ENCODE measurements at places on chromosomes 7 and 10. TPM values are rescaled to one million over a fixed set of nuclear protein-coding genes. Genes with fewer than 3 reads are reported as not detected.

GRCh38 chr7:32680259-32681173 lies 185.2 kb downstream of the AVL9 start:
- DNase-seq = no peak

DNA sequence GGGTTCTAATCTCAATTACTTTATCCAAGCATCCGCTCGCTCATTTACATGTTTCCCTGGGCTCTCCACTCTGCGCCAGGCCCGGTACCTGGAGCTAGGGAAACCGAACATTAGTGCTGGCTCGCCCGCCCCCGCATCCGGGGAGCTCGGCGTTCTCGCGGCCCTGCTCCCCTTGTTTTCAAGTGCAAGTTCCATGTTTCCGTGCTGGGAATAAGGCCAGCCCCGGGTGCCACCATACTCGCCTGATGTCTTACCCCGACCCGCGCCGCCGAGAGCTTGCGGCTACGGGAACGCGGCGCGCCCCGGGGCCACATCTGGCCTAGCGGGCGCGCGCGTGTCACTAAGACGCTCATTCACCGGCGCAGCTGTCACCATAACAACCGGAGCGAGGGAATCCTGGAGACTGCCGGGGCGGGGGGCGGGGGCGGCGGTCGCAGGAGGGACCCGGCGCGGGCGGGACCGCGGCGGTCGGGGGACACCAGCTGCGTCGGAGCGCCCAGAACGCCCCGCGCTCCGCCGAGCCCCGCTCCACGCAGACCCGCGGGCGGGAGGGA lies at the start of gene NEURL1:
NEURL1 (plus strand) TSS at position 344 of the 554 bp plus-strand sequence. CDS start 683 bp downstream, outside the sequence.
- no peak for DNase-seq

DNA sequence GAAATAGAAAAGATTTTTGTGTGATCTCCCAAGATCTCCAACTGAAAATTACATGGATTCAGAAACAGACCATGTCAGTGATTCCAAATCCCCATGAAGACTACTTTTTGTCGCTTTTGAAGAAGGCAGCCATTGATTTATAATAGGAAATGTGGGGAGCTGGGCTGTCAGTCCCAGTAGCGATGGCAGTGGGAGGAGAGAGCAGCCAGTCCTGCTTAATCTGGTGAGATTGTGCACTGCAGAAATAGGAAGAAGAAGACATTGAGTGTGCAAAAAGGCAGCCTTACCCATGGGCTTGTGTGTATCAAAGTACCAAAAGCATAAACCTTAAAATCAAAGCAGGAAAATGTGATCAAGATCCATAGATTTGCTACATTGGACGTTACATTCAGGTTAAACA lies 4.8 kb downstream of the ADRB1 start:
- no peak for DNase-seq

GRCh38 chr7:69908454-69908853 lies 310.2 kb downstream of the AUTS2 start:
- no peak for DNase-seq

- no peak for DNase-seq
Measured at GRCh38 chr10:110069502-110069982, 61.8 kb downstream of the ADD3 start.

DNA sequence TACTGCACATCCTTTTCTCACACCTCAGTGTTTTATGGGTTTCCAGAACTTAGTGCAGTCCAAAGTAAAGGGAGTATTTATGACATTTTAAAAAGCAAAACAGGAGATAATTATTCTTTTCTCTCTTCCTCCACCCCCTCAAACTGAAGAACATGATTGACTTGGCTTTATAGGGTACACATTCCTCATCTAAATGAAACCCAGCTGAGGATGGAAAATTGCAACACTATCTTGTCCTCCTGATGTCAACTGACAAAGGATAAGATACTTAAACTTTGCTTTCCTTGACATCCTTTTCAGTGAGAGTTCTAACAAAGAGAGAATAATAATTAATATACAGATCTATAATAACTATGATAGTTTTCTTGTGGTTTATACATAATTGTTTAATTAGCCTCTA lies 299.1 kb downstream of the BBS9 start:
- no peak for DNase-seq

Gene IFIT2
- total RNA-seq = 0.15 TPM

DNA sequence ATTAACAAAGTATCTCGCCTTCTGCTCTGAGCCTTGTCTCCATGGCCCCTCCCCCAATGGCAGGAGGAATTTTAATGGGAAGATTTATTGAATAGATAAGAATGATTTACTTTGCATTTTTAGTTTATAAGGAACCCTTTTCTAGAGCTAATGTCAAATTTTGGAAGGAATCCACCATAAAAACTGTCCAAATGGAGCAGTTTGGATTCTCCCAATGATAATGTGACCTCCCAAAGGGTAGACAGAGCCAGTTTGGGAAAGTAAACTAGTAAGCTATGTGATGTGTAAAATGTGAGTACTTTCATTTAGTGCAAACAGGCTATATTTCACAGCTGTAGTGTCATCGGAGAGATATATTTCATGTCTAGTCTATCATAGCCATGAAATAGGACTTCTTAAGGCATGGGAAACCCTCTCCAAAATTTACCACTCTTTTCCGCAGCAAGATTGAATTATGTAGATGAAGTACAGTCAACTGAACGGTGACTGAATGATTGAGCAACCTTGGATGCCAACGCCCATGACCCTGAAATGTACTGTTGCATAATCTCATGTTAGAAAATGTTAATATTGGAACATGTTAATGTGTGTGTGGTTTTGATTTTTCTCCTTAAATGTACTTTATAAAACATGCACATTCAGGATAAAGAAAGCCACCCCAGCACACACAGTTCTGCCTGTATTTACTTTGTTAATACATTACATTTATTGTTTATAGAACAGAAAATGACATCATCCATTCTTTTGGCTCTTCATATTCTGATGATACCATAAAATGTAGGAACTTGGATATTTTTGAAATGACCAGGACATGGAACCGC lies 140.6 kb downstream of the NRP1 start:
- peak; percentile 45 for DNase-seq

- no peak for DNase-seq
Measured at GRCh38 chr7:81810476-81811155, 40.8 kb upstream of the HGF start.

DNA sequence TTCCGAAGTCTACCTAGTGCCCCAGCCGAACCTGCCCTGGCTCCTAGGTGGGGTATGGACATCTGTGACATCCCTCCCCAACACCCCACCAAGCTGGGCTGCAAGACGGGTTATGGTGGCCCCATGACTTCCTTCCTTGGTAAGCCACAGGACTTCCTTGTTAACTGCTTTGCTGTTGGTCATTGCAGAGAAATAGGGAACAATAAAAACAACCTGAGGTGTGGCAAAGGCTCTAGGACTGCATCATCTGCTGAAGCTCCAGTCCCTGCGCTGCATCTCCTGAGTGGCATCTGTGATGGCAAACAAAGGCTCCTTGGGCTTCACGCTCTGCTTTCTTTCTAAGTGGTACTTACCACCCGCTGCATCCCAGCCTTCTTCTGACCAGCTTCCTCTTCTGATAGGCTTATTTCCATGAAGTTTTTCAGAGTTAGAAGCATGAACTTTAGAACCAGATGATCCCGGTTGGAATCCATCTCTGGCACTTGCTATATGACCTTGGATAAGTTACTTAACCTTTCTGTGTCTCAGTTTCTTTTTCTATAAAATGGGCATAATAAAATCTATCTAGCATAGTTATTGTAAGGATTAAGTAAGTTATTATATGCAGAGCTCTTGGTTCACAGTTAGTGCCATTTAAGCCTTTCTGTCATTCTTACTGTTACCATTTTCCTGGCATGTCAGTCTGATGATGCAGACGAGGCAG lies 216.8 kb downstream of the RPS24 start:
- no peak for DNase-seq

DNA sequence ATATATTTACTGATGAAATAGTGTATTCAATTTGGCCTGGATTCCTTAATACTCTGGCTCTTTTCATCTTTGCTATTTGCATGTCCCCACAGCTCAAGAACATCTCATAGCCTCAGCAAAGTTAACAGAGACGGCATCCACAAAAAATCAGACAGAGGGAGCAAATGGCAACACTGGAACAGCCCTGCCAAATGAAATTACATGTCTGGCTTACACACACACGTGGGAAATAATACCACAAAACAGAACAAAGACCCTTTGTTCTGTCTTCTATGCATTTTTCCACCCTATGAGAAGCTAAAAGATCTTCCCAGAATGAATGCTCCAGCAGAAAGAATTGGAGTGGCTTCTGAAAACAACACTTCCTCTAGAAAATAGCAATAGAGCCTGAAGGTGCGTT lies 139.5 kb downstream of the ALOX5 start:
- DNase-seq = peak; percentile 24

DNA sequence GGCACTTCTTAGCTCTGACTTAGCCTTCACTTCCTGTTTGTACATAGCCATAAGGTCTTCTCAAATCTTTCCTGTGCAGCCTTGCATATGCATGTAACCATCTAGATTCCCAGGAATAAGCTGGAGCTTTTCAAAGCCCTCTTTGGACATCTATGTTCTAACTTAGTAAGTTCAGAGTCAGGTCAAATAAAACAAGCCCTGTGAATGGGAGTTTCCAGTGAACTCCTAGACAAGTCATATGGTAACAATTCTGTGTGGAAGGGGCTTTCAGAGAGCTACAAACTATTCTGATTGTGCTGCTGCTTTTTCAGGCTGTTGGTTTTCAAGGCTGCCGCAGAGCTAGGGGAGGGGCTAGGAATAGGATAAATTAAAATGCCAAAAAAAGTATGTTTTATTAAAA lies 208.4 kb upstream of the AKR1E2 start:
- DNase-seq = no peak

GRCh38 chr10:86033581-86033980 lies 333.0 kb downstream of the GRID1 start:
- DNase-seq = no peak

DNA sequence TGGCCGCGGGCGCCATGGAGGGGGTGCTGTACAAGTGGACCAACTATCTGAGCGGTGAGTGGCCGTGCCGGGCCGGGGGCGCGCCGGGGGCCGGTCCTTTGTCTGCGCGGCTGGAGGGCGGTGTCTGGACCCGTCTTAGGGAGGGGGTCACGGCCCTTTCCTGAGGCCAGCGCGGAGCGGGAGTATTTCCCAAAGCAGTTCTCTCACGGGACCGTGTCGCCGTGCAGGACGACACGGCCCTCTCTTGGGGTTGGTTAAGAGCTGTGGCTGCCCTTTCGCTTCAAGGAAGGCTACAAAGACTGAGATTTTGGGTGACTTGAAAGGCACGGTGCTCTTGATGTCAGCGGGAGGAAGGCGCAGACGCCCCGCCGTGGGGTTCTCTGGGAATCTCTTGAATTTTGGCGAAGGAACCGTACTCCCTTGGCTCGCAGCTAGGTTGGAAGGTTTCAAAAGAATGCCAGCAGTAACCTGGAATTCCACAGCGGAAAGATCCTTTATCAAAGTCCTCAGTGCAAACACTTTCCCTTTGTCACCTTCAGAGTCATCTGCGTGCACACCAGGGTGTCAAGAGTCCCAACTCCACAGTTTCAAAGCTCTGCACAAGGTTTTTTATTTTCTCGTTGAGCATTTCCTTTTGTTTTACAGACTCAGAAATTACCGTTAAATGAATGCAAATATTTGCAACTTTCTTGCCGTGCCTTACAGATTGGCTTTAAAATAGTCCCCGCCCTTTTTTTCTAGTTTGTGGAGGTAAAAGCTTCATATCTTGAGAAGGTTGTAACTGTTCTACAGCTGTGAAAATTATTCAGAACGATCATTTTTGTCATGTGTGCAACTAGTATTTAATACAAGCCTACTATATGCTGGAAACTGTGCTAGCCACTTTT lies 780 bp downstream of the PLEKHA8 start:
- peak; percentile 71 for DNase-seq

Gene PLPP4
- not detected for total RNA-seq

- no peak for DNase-seq
Measured at GRCh38 chr7:116569737-116570136, 44.9 kb downstream of the CAV1 start.

Gene TMUB1
- 51.6 TPM for total RNA-seq

Gene VWDE
- total RNA-seq = 0.27 TPM
